ENCODE measurements at places on chromosomes 4 and X. TPM values are rescaled to one million over a fixed set of nuclear protein-coding genes. Genes with fewer than 3 reads are reported as not detected.

- H3K27me3 ChIP-seq, result no peaks in the 10 kb centered on the region
- no peak for DNase-seq
- H3K27ac ChIP-seq, result no peak overlapping the region
- no peak overlapping the region for H3K4me3 ChIP-seq
- H3K36me3 ChIP-seq, result no peaks in the 10 kb centered on the region
- H3K4me1 ChIP-seq, result no peaks in the 10 kb centered on the region
These were observed 94.9 kb downstream of the ENPP6 start for GRCh38 chr4:184122631-184123408.

CLDN2 gene
- 0.32 TPM for total RNA-seq

ZNF732 gene
- total RNA-seq, result 1.2 TPM

DNA sequence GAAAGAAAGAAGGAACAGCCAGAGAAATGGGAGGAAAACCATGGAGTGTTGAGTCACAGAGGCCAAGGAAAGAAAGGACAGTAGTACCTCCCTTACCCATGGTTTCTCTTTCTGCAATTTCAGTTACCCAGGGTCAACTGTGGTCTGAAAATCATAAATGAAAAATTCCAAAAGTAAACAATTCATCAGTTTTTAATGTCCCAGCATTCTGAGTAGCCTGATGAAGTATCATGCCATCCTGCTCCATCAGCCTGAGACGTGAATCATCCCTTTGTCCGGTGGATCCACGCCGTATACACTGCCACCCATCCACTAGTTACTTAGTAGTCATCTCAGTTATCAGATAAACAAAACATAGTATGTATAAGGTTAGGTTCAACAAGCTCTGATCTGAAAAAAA, 114.2 kb downstream of the COMMD8 start:
- no peak for DNase-seq
- H3K36me3 ChIP-seq, result no peaks in the 10 kb centered on the region
- H3K4me1 ChIP-seq, result no peaks in the 10 kb centered on the region
- no peaks in the 10 kb centered on the region for H3K27me3 ChIP-seq
- H3K27ac ChIP-seq, result no peak overlapping the region
- no peak overlapping the region for H3K4me3 ChIP-seq

GRCh38 chrX:126124721-126125120, 41.4 kb downstream of the DCAF12L2 start:
- no peak for DNase-seq
- no peaks in the 10 kb centered on the region for H3K4me1 ChIP-seq
- H3K36me3 ChIP-seq, result no peaks in the 10 kb centered on the region
- no peak overlapping the region for H3K4me3 ChIP-seq
- H3K27ac ChIP-seq, result no peak overlapping the region
